ENCODE measurements at places on chromosomes 11 and 22. TPM values are rescaled to one million over a fixed set of nuclear protein-coding genes. Genes with fewer than 3 reads are reported as not detected.

FCHSD2 gene
- 62.1 TPM for total RNA-seq

- no peak for DNase-seq
Measured at GRCh38 chr22:39748877-39749276, 144.7 kb downstream of the ENTHD1 start.

SLC17A6 gene
- not detected for total RNA-seq

DNA sequence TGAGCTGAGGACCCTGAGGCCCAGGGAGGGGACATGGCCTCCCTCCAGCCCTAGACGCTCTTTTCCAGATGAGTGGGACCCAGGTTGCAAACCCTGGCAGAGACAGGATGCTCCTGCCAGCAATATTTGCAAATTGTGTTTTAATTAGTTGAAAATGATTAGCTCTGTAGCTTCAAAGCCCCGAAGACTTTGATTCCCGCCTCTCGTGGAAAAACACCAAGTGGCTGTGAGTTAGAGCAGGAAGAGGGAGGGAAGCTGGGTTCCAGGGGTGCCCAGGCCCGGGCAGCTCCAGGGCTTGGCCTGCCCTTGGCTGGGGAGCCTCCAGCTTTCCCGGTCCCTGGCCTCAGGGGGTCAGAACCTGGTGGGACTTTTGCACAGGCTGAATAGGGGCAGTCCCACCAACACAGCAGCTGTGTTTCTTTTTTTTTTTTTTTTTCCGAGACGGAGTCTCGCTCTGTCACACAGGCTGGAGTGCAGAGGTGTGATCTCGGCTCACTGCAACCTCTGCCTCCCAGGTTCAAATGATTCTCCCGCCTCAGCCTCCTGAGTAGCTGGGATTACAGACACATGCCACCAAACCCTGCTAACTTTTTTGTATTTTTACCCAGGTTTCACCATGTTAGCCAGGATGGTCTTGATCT is 101.6 kb upstream of the RTL6 start:
- DNase-seq: no peak

GRCh38 chr11:1654388-1655167 is 25.0 kb downstream of the KRTAP5-5 start:
- peak; percentile 79 for DNase-seq

GRCh38 chr11:16797776-16798175 is 59.3 kb downstream of the C11orf58 start:
- DNase-seq: peak; percentile 9

DMC1 gene
- 2.4 TPM for total RNA-seq

- no peak for DNase-seq
Measured at GRCh38 chr11:132439711-132440255, 1069.4 kb downstream of the NTM start.
